ENCODE measurements at places on chromosomes 6 and 20.

GRCh38 chr6:97669191-97670031 is 386.4 kb upstream of the MMS22L start:
- peak; percentile 64 for DNase-seq

DNA sequence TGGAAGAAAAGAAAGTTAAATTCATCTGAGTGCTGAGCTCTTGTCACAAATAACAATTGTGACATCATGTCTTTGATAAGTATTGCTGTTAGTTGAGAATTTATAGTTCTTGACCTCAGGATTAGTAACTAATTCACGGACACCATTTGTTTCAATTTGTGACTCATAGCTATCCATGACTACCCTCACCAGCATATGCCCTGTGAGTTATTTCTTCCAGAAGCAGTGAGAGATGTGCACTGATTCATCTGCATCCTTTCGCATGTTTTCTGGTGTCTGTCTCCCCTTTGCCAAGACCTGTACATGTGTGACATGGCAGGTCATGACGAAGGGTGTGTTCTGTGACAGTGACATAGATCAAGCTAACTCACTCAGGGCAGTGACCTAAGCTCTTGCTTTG is 86.9 kb downstream of the SOBP start:
- no peak for DNase-seq

DNA sequence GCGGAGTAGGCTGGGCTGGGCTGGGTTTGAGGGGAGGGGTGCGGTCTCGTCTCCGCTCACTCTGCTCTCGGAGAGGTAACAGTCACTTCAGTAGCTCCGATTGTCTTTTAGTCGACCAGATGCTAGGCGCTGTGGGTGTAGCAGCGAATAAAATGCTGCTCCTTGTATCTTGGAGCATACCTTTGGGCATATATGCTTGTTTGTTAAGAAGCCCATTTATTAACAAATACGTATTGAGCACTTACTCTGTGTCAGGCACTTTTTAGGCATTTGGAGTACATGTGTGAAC is 545 bp downstream of the ACTR5 start:
- DNase-seq: peak; percentile 70

DNA sequence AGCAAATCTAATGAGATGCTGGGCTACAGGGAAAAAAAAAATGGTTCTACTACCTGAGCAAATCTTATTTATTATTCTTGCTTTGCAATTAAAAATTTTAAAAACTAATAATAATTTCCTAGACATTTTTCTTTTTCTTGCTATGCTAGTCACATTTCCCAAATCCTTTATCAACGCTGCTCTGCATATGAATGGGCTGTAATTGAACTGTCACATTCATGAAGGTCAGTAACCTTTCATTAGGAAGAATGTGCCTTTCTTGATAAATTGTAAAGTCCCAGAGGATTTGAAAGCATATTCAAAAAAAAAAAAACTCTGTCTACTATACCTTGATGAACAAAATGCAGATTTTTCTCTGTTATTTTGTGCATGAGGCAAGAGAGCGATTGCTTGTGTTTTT is 538.7 kb upstream of the ID4 start:
- no peak for DNase-seq

- no peak for DNase-seq
Measured at GRCh38 chr6:168264593-168265335, 54.8 kb downstream of the DACT2 start.
